Vagina (tissue), 2 donors: ENCODE measurements at places on chromosomes 2 and 18. TPM values are rescaled to one million over a fixed set of nuclear protein-coding genes. Genes with fewer than 3 reads are reported as not detected.
A peak's percentile ranks its signal among the peaks of the same experiment; 100 is the strongest.

The FBXO15 gene
- not detected for total RNA-seq

The AGXT gene
- total RNA-seq: not detected

The CRYBA2 gene
- total RNA-seq: not detected

GRCh38 chr2:219901155-219901554 is 273.7 kb downstream of the SLC4A3 start:
- no peak overlapping the region for H3K4me3 ChIP-seq
- no peak overlapping the region for H3K27ac ChIP-seq
- no peak for DNase-seq
- H3K27me3 ChIP-seq: no peaks in the 10 kb centered on the region
- no peaks in the 10 kb centered on the region for H3K36me3 ChIP-seq

DNA sequence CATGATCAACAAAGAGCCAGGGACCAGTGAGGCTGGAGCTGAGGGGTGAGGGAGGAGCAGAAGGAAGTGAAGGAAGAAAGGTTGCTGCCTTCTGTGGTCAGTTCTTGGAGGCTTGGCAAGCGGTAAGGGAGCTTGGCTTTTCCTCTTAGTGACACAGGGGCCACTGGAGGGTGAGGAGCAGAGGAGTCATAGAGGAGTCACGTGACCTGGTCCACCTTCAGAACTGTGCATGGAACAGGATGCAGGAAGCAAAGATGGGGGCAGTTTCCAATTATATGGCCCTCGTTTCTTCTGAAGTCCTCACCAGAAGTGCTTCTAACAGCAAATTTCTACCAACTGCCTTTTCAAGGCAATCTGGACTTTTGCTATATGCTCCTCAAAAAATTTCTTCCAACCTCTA is 326.9 kb upstream of the SMIM21 start:
- no peak overlapping the region for H3K4me3 ChIP-seq
- DNase-seq: no peak
- no peak overlapping the region for H3K27ac ChIP-seq

DNA sequence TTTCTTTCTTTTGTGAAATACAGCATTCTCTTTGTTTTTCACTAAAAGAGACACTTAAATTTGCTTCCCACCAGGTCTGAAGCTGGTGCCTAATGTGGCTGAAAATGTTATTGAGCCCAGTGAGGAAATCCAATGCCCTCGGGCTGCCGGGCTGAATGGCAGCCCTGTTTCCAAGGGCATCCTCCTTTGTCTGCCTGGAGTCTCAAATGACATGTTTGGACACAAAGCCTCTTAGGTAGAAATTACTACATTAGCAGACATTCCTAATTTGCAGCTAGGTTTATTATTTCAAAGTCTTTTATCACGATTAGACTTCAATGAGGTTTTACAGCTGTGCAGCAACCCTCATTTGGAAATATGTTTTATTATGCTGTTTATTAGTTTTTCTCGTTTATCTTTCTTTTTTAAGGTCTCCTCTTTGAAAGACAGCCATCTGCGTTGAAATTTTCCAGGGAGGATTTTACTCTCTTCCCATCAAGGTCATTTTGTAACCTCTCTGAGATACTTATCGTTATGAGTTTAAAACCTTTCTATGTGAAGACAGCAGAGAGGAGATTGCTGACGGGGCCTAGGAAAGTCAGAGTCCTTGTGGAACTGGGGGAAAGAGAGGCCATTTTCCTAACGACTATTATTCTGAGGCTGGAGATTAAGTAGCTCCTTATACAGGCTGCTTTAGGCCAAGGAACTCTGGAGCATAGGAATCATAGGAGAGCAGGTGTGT is 59.0 kb upstream of the ZNF532 start:
- H3K27ac ChIP-seq: peak overlapping the region; percentile 2
- no peak overlapping the region for H3K4me3 ChIP-seq
- H3K27me3 ChIP-seq: no peaks in the 10 kb centered on the region
- peaks cover 16% of the 10 kb centered on the region for H3K4me1 ChIP-seq

GRCh38 chr2:144331674-144332355 is 188.1 kb downstream of the ZEB2 start:
- no peak for DNase-seq
- H3K36me3 ChIP-seq: no peaks in the 10 kb centered on the region
- H3K27me3 ChIP-seq: no peaks in the 10 kb centered on the region
- peaks cover 15% of the 10 kb centered on the region for H3K4me1 ChIP-seq
- peak overlapping the region; percentile 91 for H3K27ac ChIP-seq

GRCh38 chr2:216665242-216665641 is 30.1 kb downstream of the IGFBP5 start:
- no peak for DNase-seq
- no peak overlapping the region for H3K4me3 ChIP-seq
- no peaks in the 10 kb centered on the region for H3K36me3 ChIP-seq
